HFFc6 (cell line): ENCODE measurements at places on chromosomes 3 and 15.

- peak overlapping the region; percentile 11; the same call in 1 of the 2 replicates for H3K27ac ChIP-seq
- H3K36me3 ChIP-seq, result peaks cover 15% of the 10 kb centered on the region
- H3K4me1 ChIP-seq, result peaks cover 13% of the 10 kb centered on the region; the same call in 1 of the 2 replicates
Observed at GRCh38 chr3:5218815-5219214, 31.3 kb downstream of the EDEM1 start.

DNA sequence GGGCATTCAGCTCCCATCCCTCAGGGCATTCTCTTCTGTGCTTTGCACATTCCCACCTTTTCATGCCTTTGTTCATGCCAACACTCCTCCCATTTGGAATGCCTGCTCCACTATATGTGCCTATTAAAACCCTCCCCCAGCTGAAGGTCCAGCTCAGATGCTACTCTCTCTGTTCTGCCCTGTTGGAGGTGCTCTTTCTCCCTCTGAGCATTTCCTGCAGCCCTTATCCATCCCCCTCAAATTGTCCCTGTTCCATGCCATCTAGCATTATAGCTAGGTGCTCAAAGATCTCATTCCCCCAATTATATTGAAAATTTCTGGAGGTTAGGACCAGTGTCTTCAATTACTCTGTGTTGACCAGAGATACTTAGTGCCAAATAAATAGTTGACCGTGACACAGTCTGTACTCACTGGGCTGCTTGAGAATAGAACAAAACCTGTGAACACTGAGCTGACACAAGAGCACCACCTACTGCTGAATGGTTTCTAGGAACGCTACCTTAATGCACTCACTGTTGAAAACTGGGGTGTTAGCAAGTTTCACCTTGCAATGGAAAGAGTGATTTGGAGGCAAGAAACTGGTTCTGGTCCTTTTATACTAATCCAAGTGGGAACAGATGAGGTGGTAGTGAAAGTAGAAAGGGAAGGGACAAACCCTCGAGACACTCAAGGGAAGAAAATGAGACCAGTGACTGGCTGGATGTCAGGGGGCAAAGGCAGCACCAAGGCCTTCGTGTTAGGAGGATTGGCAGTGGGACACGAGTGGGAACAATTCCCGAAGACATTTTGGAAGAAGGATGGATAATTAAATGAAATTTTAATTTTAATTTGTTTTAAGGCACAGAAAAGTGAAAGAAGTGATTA is 289.8 kb upstream of the ROPN1 start:
- H3K36me3 ChIP-seq, result no peaks in the 10 kb centered on the region
- H3K27ac ChIP-seq, result no peak overlapping the region
- peaks cover 29% of the 10 kb centered on the region for H3K4me1 ChIP-seq
- no peak overlapping the region for H3K4me3 ChIP-seq
- peaks cover 18% of the 10 kb centered on the region for H3K27me3 ChIP-seq

DNA sequence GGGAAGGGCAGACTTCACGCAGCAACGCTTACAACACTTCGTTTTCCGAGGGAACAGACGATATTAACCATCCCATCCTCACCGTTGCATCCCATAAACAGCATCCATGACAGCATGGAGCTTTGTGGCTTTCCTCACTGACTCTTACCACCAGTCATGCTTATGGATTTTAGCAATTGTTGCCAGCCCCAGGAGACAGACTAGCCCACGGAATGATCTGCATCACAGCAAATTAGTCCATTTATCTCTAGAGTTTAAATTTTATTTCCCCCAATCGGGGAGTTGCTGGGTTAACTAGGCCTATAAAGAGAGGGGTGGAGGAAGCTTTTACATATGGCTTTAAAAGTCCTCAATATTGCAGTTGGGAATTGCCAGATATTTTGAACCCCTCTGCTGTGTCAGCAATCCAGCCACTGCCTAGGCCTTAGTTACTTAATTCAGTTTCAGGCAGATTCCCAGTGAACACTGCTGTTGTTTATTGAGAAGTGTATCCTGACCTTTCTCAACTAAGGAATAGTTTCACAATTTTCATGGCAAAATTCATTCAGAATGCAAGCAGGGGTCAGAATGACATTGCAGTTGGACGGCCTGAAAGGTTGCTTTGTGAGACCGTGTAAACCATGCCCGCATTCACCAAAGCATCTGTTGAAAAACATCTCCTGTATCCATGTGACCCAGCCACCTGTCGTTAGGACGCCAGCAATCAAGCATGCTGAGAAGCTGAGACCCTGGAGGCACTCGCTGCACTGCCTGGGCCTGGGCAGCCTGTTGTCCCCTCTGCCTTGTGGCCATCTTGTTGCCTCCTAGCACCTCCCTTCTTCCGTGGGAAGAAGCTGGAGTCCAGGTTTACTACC is 397.4 kb upstream of the TPM1 start:
- H3K36me3 ChIP-seq, result peaks cover 7% of the 10 kb centered on the region
- H3K27me3 ChIP-seq, result peaks cover 2% of the 10 kb centered on the region; the same call in 1 of the 2 replicates
- peaks cover 24% of the 10 kb centered on the region for H3K4me1 ChIP-seq
- no peak overlapping the region for H3K4me3 ChIP-seq
- H3K27ac ChIP-seq, result no peak overlapping the region
- DNase-seq, result no peak

GRCh38 chr3:113124256-113124830 is 87.0 kb upstream of the BOC start:
- DNase-seq, result no peak
- H3K4me3 ChIP-seq, result no peak overlapping the region
- H3K36me3 ChIP-seq, result no peaks in the 10 kb centered on the region
- H3K4me1 ChIP-seq, result peaks cover 9% of the 10 kb centered on the region

DNA sequence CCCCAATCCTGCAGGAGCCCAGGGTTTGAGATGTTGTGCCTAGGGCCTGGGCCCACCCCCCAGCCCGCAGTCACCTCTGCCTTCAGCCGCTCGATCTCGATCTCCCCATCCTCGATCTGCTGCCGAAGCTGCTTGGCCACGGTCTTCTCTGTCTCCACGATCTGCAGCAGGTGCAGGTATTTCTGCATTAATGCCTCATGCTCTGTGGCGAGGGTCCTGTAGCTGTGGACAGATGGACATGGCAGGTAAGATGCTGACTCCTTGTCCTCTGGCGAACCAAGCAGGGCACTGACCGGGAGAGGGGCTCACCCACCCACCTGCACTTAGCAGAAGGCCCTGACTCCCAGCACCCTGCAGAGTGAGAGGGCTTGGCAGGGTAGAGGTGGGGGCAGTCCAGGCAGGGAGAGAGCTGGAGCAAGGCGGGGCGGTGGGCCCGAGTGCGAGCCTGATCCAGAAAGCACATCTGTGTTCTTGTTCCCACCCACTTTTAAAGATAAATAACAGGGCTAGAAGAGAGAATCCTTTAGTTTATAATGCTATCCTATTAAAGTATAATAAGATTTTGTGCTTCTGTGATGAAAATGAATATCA is 32.2 kb downstream of the RASGRF1 start:
- no peaks in the 10 kb centered on the region for H3K4me1 ChIP-seq
- peaks cover 25% of the 10 kb centered on the region for H3K27me3 ChIP-seq
- no peak overlapping the region for H3K4me3 ChIP-seq

DNA sequence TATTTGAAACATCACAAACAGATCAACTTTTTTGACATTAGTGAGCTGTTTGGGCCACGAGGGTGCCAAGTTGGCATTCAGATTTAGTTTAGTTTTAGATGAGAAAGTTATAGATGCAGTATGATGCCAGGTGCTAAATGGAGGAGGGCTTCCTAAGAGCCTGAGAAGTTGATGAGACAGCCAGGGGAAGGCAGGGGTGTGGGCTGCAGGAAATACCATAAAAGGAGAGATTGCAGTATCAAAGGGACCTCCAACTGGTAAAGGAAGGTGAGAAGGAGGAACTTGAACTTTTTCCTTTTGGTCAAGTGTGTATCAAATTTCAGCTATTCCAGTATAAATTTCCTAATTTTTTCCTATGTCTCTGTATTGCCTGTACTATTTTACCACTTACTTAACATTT is 2.0 kb upstream of the TNIK start:
- no peak overlapping the region for H3K27ac ChIP-seq

DNA sequence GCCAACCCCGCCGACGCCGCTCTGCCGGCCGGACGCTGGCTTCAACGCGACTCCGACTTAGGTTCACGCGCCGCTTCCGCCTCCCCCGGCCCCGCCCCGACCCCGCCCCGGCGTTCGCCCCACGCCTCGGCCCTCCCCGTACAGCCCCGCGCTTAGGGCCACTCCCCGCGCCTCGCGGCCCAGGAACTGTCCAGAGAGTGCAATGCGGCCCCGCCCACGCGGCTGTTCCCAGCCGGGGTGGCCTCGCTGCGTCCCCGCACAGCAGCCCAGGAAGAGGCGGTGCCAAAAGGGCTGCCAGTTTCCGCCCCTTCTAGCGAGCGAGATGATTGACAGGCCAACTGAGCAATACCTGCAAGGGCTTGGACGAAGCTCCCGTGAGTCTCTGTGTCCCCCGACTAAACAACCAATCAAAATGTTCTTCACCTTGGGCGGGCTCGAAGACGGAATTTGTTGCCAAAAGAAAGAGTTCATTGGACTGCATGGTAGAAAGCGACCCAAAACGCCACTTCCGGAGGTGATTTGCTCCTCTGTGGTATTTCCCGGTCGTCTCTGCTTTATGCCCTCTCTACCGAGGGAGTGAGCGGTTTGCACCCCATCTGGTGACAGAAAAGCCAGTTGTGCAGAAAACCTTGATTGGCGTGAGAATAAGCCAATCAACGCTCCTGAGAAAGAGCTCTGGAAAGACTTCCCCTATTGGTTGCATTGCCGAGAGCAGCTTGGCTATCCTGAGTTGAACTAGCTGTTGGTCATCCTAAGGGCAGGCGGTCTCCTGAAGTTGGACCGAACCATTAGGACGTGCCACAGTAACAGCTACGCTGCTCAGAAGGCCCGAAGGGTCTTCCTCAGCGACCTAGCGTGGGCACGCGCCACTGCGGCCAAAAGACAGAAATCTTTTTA is at the start of gene UBP1:
UBP1 (minus strand) TSS at position 78 of the 897 bp plus-strand sequence. CDS start 557 bp downstream, outside the sequence.
- peak within 1 kb of the TSS; percentile 100 for H3K27ac ChIP-seq
- peak; percentile 100 for DNase-seq

DNA sequence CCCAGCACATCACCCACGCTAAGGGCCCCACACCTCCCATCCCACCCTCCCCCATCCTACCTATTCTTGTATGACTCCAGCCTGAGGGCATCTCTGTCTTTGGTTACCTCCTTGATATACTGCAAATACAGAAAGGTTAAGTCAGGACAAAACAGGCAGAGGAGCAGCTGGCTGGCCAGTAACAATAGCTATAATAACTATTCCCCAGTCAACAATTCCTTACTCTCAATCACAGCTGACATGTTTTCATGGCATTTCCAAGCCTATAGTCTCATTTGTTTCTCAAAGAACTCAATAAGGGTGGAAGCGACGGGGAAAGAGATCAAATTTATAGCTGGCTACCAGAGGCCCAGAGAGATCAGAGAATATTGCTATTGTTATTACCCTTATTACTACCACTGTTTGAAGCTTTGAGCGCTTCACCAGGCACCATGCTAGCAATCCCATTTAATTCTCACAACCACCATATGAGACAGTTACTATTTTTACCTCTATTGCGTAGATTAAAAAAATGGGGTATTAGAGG is 93.0 kb upstream of the C2CD4B start:
- peaks cover 21% of the 10 kb centered on the region for H3K36me3 ChIP-seq
- H3K27me3 ChIP-seq, result peaks cover 16% of the 10 kb centered on the region
- no peak for DNase-seq
- no peak overlapping the region for H3K27ac ChIP-seq

GRCh38 chr3:143249014-143249413 is 129.4 kb downstream of the CHST2 start:
- H3K4me1 ChIP-seq, result peaks cover 17% of the 10 kb centered on the region
- no peak overlapping the region for H3K27ac ChIP-seq
- H3K27me3 ChIP-seq, result peaks cover 3% of the 10 kb centered on the region; the same call in 1 of the 2 replicates
- H3K4me3 ChIP-seq, result no peak overlapping the region
- DNase-seq, result no peak

GRCh38 chr3:37471425-37471824 is 297.0 kb upstream of the LRRFIP2 start:
- H3K4me1 ChIP-seq, result no peaks in the 10 kb centered on the region
- H3K27me3 ChIP-seq, result peaks cover 13% of the 10 kb centered on the region
- no peak for DNase-seq
- H3K27ac ChIP-seq, result no peak overlapping the region

DNA sequence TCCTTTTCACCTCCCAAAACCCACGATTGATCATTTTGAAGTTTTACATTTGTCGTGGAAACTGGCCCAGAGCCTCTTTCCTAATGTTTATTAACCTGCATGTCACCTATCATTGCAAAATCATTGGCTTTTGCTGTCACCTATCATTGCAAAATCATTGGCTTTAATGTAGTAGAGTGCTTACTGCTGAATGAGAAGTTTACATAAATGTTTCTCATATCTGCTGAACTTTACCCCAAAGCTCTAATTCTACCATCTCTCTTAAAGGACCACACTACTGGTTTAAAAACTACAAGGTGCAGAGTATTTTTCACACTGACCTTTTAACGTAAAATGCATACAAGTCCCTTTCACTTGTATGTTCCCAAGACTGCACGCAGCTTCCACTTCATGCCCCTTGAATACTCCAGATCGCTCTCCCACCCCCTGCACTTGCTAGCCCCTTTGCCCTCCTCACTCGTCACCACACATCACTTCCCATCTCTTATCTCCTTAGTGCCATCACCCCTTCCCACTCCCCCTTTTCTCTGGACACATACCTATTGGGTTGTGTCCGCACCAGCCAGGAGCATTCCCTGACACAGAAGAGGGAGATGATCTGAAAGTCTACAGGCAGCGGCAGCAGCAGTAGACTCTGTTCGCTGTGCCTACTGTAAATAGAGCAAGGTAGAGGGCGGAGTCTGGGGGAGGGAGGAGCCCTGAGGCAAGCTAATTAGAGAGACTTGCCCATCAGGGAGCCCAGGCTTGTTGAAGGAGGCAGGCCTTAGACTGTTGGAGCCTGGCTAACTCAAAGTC is 30.2 kb upstream of the ATOSA start:
- H3K27me3 ChIP-seq, result peaks cover 10% of the 10 kb centered on the region
- H3K4me3 ChIP-seq, result no peak overlapping the region
- no peak for DNase-seq
- H3K36me3 ChIP-seq, result no peaks in the 10 kb centered on the region
- no peak overlapping the region for H3K27ac ChIP-seq
- no peaks in the 10 kb centered on the region for H3K4me1 ChIP-seq

GRCh38 chr3:140467104-140467577 is 210.7 kb upstream of the TRIM42 start:
- no peak for DNase-seq
- H3K36me3 ChIP-seq, result 0 out of 2 replicates have a peak, but pooled peaks cover 4% of the 10 kb centered on the region
- no peaks in the 10 kb centered on the region; the same call in none of the 2 replicates for H3K27me3 ChIP-seq
- no peaks in the 10 kb centered on the region for H3K4me1 ChIP-seq
- no peak overlapping the region for H3K27ac ChIP-seq

- no peaks in the 10 kb centered on the region for H3K4me1 ChIP-seq
- H3K27ac ChIP-seq, result no peak overlapping the region
- H3K4me3 ChIP-seq, result no peak overlapping the region
- no peaks in the 10 kb centered on the region for H3K36me3 ChIP-seq
Observed at GRCh38 chr3:127448671-127449070, 141.9 kb downstream of the TPRA1 start.

GRCh38 chr3:166085164-166085856 is 248.1 kb upstream of the BCHE start:
- DNase-seq, result no peak
- no peaks in the 10 kb centered on the region for H3K4me1 ChIP-seq
- no peaks in the 10 kb centered on the region for H3K36me3 ChIP-seq
- no peak overlapping the region for H3K27ac ChIP-seq
- H3K27me3 ChIP-seq, result no peaks in the 10 kb centered on the region
- no peak overlapping the region for H3K4me3 ChIP-seq

GRCh38 chr3:51705276-51706020 is 1.4 kb upstream of the GRM2 start:
- H3K4me3 ChIP-seq, result no peak overlapping the region
- no peaks in the 10 kb centered on the region for H3K4me1 ChIP-seq
- DNase-seq, result no peak
- H3K27ac ChIP-seq, result no peak overlapping the region
